Small intestine (tissue), 16 donors: ENCODE measurements at places on chromosomes 5 and 9. TPM values are rescaled to one million over a fixed set of nuclear protein-coding genes. Genes with fewer than 3 reads are reported as not detected.

DNA sequence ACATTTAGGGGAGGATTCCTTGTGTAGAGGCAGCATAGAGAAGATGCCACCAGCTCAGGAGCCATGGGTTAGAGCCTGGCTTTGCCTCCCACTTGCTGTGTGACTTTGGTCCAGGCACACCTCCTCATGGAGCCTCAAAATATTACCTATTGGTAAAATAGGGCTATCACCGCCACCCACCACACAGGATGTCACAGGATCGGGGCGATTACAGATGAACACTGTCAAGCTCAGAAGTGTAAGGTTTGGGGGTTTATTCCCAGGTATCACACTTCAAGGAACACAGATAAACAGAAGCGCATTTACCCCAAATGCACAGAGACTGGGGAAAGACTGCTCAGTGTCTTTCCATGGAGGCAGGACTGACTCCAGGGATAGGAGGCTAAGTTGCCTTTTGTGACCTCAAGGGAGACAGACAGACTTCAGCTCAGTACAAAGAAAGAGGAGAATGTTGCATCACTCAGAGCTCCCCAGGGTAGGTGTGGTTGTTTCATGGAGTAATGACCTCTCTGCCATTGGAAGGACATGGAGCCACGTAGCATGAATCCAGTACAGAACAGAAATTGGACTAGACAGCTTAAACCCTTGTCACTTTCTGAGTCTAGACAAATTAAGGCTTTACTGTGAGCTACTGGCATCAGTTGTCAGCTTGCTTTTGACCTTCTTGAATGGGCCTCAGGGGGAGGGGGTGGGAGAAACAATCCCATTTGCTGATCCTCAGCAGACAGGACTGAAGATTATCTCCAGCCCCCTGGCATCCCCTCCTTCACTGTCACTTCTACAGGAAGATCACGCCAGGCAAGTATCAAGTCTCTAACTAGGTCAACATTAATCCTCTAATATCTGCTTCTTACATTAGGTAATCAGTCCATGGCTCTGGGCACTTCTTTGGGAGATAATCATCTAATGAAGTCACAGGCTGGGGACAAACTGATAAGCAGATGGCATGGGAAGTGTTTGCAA is 6.5 kb downstream of the TRAF1 start:
- DNase-seq = no peak

DNA sequence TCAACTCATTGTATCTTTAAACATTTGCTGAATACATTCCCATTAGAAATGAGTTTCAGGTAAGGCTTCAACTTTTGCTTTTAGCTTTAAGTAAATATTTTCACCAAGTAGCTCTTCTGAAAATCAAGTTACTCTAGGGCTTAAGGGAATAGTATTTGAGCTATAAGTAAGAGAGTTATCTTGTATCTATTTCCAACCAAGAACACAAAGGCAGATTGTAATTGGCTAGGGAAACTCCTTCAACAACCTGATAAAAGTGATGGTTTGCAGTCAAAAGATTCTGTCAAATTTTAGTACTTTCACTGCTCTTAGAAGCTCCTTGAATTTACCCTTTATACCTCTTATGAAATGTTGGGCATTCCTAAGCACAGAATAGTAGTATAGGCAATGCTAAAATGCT is 13.0 kb downstream of the ELL2 start:
- no peak for DNase-seq

DNA sequence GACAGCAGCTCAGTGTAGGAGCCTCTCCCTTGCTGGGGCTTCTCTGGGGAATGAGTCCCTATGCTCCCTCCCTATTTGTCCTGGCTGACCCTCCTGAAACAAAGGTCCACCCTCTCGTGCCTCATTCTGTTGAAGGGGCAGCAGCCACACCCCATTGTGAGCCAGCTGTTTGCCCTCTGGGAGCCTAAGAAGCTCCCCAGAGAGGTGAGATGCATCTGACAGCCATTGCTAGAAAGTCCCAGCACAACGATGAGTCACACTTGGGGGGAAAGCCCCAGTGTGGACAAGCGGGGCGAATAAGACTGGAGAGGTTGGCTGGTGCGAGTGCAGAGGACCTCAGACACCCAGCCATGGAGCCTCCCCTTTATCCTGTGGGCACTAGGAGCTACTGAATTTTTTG is 101.4 kb downstream of the PPARGC1B start:
- no peak for DNase-seq

DNA sequence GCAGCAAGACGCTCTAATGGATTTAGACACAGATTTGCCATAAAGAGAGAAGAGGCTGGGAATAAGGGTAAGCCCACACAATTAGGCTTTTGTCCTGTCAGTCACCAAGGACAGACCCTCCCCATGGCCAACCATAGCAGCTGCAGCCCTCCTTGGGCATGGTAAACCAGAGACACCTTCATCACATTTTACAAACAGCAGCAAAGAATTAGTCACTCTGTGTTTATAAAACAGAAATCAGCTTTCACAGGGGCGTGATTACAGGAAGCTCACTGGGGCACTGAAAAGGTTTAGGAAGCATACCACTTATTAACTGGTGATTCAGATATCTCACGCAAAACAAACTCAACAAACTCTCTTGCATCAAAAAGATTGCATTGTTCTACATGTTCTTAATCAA is 37.3 kb upstream of the ZNF622 start:
- no peak for DNase-seq

DNA sequence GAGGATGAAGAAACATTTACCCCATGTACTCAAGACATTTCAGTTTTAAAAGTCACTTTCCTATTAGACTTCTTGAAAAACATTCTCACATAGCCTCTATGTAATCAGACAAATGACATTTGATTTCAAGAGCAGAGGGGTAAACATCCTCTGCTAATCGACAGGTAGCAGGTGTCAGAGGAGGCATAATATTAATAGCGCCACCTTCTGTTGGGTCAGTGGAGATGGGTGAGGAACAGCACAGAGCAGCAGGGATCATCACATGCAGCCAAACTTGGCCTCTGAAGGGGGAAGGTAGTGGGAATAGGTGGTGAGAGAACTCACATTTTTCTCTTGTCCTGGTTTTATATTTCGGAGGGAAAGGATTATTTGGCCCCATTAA is 3.3 kb upstream of the LSM11 start:
- peak; percentile 46 for DNase-seq

DNA sequence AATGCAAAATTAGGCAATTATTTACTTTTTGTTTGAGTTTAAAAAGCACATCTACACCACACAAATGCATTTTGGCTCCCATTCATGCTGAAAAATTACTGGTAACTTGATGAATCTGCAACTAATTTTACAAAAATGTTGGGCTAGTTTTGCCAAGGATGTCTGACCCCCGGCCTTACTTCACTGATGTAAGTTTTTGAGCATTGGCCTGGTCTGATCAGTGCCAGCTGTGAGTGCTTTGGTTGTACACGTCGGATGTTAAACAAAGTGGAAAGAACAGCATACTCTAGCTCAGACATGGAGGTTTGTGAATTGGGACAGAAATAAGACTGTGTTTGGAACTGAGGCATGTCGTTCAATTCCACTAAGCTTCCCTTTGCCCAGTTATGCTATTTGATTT is 1044.2 kb downstream of the TLE4 start:
- no peak for DNase-seq

- peak; percentile 89 for DNase-seq
Observed at GRCh38 chr5:139638090-139638735, 9.9 kb upstream of the CXXC5 start.

DNA sequence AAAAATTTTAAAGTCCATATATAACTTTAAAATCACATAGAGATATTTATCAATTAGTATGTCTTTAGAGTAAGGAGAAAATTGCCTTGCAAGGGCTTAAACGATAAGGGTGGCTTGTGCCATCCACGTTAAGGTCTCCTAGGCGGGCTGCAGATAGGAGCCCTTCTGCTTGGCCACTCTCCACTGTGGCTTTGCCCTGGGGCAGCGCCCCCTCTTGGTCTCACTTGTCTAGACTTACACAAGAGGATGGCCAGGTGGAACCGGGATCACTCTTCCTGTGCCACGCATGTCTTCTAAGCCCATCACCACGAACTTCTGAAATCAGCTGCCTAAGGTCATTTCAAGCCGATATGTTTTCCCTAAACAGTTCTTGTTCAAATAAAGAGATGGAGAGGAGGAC is 2.9 kb downstream of the FPGS start:
- no peak for DNase-seq

Gene GRIA1
- polyA plus RNA-seq = not detected

Gene C5orf52
- polyA plus RNA-seq = not detected

Gene ROPN1L
- not detected for polyA plus RNA-seq
